ENCODE measurements at places on chromosomes 3 and 15. TPM values are rescaled to one million over a fixed set of nuclear protein-coding genes. Genes with fewer than 3 reads are reported as not detected.

- DNase-seq: no peak
These were observed 382.7 kb downstream of the EPHA6 start for GRCh38 chr3:97197083-97197482.

DNA sequence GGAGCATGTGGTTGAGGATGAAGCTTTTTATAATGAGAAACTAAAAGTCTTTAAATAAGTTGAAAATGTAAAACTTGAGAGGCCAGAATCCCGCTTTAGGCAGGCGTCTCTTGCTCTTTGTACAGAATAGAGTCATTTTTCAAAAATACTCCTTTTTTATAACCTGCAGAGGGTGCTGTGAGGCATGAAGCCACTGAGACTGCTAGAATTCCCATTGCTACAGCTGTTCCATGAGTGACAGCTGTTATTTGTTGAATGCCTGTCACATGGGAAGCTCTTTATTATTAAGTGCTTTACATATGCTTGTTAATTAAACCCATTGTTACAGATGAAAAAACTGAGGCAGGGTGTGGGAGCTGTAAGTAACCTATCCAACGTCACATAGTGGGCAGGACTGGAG lies 18.5 kb downstream of the MINAR1 start:
- DNase-seq: no peak

GRCh38 chr3:154548341-154548740 lies 118.4 kb upstream of the GPR149 start:
- DNase-seq: no peak

GRCh38 chr3:148714521-148714920 lies 16.8 kb downstream of the AGTR1 start:
- no peak for DNase-seq

- DNase-seq: no peak
These were observed 4.0 kb downstream of the IL12A start for GRCh38 chr3:159992589-159992988.

- DNase-seq: no peak
These were observed 7.0 kb upstream of the NIPA2 start for GRCh38 chr15:22831473-22831872.

DNA sequence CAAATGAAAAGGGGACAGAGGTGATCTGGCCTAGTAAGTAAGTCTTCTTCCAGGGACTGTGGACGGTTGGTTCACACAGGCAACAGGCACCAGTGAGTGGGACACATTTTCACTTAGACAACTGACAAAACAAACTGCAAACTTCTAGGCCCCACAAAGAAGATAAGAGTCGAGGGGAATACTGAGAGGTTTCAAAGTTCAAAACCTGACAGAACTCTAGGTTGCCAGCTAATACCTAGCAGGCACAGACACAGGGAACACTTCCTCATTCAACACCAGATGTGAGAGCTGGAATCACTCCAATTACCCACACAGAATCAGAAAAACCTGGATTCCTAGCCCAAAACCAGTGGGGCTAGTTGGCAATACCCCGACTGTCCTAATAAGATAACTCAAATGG lies 621.7 kb downstream of the ZPLD1 start:
- no peak for DNase-seq

DNA sequence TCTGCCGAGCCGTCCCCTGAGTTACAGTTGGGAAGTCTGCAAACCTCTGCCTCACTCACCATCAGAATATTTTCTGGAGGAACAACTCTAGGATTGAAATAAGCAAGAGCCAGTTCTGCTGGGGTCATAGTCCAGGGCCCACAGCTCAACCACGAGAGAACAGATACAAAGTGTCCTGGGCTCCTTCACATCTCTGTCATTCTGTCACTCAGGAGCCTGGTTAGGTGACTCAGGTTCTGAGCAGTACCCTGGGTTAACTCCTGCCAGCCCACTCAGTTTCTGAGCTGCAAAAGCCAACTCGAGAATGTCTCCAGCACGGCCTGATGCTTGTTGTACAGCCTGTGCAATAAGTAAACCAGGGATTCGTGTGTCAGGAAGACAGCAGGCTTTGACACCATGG lies 155.7 kb downstream of the SLCO3A1 start:
- no peak for DNase-seq

GRCh38 chr15:31230630-31231485 lies 95.8 kb upstream of the KLF13 start:
- DNase-seq: peak; percentile 24

GRCh38 chr15:80662129-80662528 lies 33.0 kb upstream of the ABHD17C start:
- no peak for DNase-seq

DNA sequence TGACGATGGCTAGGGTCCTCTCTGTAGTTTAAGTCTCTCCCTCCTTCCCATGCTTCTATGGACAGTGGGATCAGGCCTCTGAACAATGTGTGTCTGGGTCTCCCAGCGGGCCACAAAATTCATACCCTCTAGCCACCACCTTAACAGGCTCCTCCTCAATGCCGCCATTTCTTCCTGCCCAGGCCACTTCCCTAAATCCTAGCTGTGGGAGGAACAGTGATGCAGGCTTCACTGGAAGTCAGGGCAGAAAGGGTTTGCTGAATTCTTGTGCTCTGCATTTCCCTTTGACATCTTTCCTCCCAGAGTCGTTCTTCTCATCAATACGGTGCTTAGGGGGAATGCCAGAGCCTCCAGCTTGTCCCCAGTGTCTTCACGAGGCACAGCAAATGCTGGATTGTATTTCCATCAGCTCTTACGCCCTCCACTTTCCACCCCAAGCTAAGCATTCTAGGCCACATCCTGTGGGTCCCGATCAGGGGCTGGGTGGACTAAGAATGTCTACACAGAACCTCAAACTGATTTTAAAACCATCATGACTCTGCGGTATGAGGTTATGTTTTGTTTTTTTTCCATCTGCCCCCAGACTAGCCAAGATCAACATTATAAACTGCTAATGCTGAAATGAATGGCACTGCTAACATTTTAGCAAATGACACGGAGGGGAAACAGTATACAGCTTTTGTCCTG lies 11.9 kb upstream of the LDHAL6B start:
- DNase-seq: no peak

DNA sequence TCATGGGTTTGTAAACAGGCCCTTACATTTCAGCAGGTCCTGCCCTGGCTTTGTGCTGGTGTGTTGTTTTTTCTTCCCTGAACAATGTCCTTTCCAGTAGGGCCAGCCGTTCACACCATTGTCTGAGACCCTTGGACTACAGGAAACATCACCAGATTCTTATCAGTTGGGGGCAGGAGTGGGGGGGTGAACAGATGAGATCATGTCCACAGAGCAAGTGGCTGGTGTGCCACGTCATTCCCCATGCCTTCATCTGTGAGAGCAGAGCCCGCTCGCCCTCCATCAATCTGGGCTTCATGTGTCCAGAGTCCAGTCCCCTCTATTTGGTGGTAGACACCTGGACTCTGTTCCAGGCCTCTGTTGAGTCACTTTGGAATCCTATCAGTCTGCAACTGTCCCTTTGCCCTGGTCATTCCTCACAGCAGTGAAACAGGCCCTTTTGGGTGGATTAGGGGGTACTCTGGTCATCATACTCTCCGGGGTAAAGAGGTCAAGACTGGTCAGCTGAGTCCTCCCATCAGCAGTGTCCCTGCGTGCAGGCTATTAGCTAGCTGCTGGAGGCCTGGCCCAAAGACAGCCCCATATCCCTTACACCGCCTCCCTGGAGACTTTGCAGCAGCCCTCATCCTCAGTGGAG lies 15.0 kb downstream of the SEMA3G start:
- no peak for DNase-seq

DNA sequence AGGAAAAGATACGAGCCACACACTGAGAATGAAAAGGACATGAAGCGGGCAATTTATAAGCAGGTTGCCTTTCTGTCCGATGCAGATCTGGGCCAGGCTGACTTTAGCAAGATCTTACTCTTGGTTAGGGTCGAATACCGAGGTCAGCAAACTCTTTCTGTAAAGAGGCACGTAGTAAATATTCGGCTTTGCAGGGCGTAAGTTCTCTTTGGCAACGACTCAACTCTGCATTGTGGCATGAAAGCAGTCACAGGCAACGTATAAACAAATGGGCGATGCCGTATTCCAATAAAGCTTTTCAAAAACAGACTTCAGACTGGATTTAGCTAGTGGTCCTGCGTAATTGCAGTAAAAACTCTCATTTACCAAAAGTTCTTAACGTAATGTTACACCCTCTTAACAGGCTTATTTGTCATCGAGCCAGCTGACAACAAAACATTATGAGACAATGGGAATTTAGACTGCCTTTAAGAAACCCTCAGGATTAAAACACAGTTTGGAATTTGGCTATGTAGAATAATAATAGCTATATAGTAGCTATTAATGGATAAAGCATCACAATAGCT lies 13.1 kb upstream of the RPL35A start:
- no peak for DNase-seq

- DNase-seq: no peak
These were observed 166.5 kb downstream of the ISL2 start for GRCh38 chr15:76503121-76503520.

GRCh38 chr3:112807685-112808084 lies 39.0 kb downstream of the CD200R1L start:
- DNase-seq: no peak

DNA sequence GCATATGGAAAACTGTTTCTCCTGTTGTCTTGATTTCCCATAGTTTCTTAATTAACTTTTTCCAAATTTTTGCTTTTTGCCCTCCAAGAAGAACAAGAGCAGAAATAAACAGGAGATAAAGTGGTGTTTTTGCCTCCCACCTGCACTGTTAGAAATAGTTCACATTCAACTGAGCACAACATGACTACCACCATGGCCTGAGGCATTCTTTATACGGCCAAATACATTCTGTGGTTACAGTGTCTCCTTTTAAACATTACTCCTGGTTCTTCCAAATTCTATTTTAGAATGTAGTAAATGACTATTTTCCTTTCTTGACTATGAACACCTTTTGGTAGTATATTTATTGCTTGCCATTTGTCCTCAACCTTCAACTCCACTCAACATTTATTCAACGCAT lies 98.5 kb downstream of the LARS2 start:
- no peak for DNase-seq

- DNase-seq: no peak
These were observed 232.0 kb upstream of the RASGRP1 start for GRCh38 chr15:38796589-38796988.

DNA sequence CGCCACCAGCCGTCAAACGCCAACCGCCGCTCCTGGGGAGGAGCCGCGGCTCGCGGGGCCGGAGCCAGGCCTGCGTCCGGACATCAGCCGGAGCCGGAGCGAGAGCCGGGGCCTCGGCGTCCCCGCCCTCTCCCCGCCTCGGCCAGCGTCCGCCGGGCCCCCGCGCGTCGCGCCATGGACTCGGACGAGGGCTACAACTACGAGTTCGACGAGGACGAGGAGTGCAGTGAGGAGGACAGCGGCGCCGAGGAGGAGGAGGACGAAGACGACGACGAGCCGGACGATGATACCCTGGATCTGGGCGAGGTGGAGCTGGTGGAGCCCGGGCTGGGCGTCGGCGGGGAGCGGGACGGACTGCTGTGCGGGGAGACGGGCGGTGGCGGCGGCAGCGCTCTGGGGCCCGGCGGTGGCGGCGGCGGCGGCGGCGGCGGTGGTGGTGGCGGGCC lies 359 bp downstream of the ARIH1 start:
- no peak for DNase-seq

GRCh38 chr15:44565387-44566154 lies 28.6 kb downstream of the EIF3J start:
- DNase-seq: no peak

DNA sequence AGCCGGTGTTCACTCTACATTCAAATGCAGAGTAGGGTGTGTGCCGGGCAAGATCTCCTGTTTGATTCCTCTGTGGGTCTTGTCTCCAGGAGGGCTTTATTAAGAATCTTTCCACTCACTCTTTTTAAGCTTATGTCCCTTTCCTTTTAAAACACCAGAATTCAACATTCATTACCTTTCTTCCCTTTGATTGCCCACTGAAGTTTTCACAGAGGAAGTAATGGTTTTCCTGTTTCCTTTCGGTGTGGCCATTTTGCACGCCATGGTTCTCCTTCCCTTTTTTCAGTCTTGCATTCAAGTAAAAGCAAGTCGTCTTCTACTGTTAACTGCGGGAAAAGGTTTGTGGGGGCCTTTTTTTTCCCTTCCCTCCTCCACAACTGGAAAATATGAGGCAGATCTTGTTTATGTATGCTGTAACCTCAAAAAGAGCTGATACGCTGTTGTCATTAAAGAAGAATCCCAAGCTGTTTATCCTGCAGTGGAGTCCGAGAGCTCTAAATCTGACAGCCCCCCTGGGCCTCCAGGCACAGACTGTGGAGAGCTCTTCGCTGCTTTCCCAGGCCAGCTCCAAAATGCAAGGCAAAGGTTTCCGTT lies 40.5 kb downstream of the FILIP1L start:
- peak; percentile 33 for DNase-seq

- DNase-seq: no peak
These were observed 25.3 kb downstream of the CAPN3 start for GRCh38 chr15:42384597-42384996.

- no peak for DNase-seq
These were observed 91.0 kb downstream of the EPHB1 start for GRCh38 chr3:134885877-134886621.

DNA sequence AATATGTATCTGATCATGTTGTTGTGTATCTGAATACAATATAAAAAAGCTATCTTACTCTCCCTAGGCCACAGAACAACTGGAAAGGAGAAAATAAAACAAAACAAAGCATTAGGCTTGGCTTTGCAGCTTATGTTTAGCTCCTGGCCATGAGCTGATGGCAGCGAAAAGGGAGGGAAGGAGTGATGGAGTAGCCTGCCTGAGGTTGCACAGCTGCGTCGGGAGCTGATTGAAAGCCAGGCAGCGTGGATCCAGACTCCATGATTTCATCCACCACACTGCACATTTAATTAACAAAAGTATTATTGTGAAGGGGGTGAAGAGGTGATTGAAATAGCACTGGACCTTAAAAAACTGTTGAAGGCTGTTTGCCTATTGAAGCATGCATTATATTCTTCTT lies 212.2 kb downstream of the GABRG3 start:
- DNase-seq: no peak

DNA sequence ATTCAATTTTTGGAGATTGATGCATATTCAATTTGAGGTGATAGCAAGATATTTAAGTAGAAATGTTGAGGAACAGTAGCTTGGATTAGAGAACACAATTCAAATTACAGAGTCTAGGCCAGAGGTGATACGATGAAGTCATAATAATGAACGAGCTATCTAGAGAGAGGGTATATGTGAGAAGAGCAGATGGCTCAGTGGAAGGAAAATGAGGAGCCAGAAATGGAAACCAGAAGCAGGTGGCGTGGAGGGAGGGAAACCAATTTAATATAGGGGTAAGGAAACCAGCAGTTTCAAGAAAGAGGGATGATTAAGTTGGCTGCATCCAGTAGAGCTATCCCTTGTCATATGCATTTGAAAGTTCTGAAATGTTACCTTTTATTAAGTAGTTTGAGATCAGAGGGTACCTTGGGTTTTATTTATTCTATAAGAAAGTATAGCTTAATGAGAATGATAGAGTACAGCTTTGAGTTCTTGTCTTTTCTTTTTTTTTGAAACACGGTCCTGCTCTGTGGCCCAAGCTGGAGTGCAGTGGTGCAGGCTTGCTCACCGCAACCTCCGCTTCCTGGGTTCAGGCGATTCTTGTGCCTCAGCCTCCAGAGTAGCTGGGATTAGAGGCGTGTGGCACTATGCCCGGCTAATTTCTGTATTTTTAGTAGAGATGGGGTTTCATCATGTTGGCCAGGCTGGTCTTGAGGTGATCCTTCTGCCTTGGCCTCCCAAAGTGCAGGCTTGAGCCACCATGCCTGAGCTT lies 22.1 kb downstream of the NCK1 start:
- no peak for DNase-seq

Gene CADM2
- total RNA-seq: 12.8 TPM

Gene SEMA7A
- total RNA-seq: 1.6 TPM

Gene NR2E3
- 1.2 TPM for total RNA-seq

Gene RAB6B
- 4.8 TPM for total RNA-seq

Gene XXYLT1
- total RNA-seq: 10.0 TPM

Gene EPHA6
- 24.8 TPM for total RNA-seq

Gene KLHL25
- 7.7 TPM for total RNA-seq

Gene TCF12
- total RNA-seq: 118 TPM

Gene TRPM1
- total RNA-seq: not detected

Gene WDR93
- not detected for total RNA-seq
